Thymus (tissue), 14 donors: ENCODE measurements at places on chromosomes 11 and 22.
A peak's percentile ranks its signal among the peaks of the same experiment; 100 is the strongest.

DNA sequence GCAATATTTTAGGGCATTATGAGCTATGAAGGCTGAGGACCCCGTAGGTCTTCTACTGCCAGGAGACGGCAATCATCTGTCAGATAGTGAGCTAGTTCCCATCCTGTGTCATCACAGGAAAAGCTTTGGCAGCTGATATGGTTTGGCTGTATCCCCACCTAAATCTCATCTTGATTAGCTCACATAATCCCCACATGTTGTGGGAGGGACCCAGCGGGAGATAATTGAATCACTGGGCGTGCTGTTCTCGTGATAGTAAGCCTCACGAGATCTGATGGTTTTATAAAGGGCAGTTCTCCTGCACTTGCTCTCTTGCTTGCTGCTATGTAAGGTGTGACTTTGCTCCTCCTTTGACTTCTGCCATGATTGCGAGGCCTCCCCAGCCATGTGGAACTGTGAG lies 18.1 kb downstream of the CSRP3 start:
- no peaks in the 10 kb centered on the region for H3K27me3 ChIP-seq
- H3K4me1 ChIP-seq, result no peaks in the 10 kb centered on the region
- H3K4me3 ChIP-seq, result no peak overlapping the region
- H3K27ac ChIP-seq, result no peak overlapping the region
- no peak for DNase-seq

DNA sequence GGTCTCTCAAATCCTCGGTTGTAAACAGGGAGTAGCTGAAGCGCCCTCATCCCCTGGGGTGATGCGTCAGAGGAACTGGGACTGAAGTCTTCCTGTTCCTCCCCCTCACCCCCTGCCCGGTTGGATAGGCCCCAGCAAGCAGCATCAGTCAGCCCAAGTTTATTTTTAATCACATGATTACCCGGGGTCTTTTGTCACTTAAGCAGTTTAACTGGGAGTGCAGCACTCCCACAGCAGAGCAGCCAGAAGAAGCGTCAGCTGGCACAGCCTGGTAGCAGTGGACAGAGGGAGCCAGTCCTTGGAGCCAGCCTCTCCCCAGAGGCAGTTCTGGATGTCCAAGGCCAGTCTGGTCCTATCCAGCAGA lies 342.1 kb downstream of the CTTN start:
- no peaks in the 10 kb centered on the region for H3K36me3 ChIP-seq
- DNase-seq, result no peak
- H3K27me3 ChIP-seq, result peaks cover 7% of the 10 kb centered on the region
- no peak overlapping the region for H3K4me3 ChIP-seq
- no peak overlapping the region for H3K27ac ChIP-seq

GRCh38 chr11:5336331-5336730 lies 7.0 kb downstream of the OR51B5 start:
- no peak for DNase-seq
- H3K4me1 ChIP-seq, result no peaks in the 10 kb centered on the region
- no peaks in the 10 kb centered on the region for H3K27me3 ChIP-seq
- H3K4me3 ChIP-seq, result no peak overlapping the region

- H3K36me3 ChIP-seq, result peaks cover 21% of the 10 kb centered on the region
- no peak overlapping the region for H3K4me3 ChIP-seq
- H3K27ac ChIP-seq, result no peak overlapping the region
- DNase-seq, result no peak
- H3K27me3 ChIP-seq, result no peaks in the 10 kb centered on the region
- H3K4me1 ChIP-seq, result peaks cover 4% of the 10 kb centered on the region
Measured at GRCh38 chr22:40444178-40444831, 73.9 kb downstream of the SGSM3 start.

GRCh38 chr11:110852921-110853490 lies 140.8 kb upstream of the ARHGAP20 start:
- H3K4me3 ChIP-seq, result no peak overlapping the region
- no peaks in the 10 kb centered on the region for H3K36me3 ChIP-seq
- no peak overlapping the region for H3K27ac ChIP-seq
- DNase-seq, result no peak

GRCh38 chr11:68778205-68778604 lies 26.9 kb upstream of the TESMIN start:
- no peak overlapping the region for H3K4me3 ChIP-seq
- H3K36me3 ChIP-seq, result peaks cover 18% of the 10 kb centered on the region
- no peaks in the 10 kb centered on the region for H3K4me1 ChIP-seq
- H3K27ac ChIP-seq, result no peak overlapping the region

GRCh38 chr11:68687311-68687710 lies 3.0 kb downstream of the GAL start:
- DNase-seq, result no peak
- no peaks in the 10 kb centered on the region for H3K36me3 ChIP-seq
- H3K4me3 ChIP-seq, result no peak overlapping the region
- peaks cover 48% of the 10 kb centered on the region for H3K27me3 ChIP-seq

DNA sequence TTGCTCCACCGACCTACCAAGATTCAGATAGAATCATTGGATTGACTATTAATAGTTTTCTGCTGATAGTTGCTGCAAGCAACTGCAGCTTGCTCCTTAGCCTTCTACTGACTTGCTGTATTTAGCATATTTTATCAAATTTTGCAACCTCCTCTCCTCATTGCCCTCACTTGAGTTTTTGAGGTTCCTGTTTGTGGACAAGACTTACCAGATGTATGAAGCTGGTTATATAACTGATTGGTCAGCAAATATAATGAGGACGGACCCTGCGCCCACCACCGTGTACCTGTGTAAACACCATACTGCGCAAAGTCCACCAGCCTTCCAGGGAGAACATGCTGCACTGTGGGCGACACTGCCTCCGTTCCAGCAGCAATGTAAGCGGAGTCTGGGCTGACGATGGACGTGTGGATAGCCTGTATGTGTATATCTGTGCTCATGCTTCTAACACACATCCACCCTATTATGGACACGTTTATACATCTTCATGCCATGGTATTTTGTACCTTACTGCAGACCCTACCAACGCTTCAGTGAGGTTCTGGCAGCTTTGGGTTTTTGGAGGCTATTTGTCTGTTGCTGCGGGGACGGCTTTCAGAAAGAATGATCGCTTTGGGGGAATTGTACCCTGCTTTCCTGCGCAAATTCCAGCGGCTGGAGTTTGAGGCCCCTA lies 1.5 kb upstream of the USP18 start:
- H3K27me3 ChIP-seq, result no peaks in the 10 kb centered on the region
- no peak for DNase-seq
- H3K27ac ChIP-seq, result no peak overlapping the region
- H3K4me3 ChIP-seq, result no peak overlapping the region
- H3K4me1 ChIP-seq, result peaks cover 3% of the 10 kb centered on the region

DNA sequence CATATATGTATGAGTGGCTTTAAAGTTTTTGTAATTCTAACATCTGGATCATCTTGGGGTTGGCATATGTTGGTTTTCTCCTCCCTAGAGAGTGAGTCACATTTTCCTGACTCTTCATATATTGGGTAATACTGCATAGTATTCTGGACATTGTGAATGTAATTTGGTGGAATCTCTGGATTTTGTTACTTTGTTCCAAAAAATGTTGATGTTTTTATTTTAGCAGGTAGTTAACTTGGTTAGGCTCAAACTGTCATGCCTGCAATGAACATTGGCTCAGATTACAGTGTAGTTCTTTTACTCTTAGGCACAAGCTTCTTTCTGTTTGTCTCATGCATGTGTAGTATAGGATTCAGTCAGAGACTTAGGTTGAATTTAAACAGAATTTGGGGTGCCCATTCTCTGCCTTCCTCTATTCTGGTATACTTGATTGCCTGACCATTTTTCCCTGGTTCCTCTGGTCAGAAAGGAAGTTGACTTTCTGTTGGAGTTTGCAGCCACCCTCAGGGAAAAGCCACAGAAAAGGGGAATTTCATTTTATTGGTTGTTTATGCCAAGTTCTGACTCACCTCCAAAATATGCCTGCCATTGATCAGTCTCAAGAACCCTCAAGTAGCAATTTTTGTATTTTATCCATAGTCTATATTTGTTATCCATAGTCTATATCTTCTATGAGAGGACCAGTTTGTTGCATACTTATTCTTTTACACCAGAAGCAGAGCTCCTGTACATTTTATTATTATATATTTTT lies 151.7 kb downstream of the UVRAG start:
- no peaks in the 10 kb centered on the region for H3K27me3 ChIP-seq
- H3K4me3 ChIP-seq, result no peak overlapping the region
- no peaks in the 10 kb centered on the region for H3K36me3 ChIP-seq
- DNase-seq, result no peak

DNA sequence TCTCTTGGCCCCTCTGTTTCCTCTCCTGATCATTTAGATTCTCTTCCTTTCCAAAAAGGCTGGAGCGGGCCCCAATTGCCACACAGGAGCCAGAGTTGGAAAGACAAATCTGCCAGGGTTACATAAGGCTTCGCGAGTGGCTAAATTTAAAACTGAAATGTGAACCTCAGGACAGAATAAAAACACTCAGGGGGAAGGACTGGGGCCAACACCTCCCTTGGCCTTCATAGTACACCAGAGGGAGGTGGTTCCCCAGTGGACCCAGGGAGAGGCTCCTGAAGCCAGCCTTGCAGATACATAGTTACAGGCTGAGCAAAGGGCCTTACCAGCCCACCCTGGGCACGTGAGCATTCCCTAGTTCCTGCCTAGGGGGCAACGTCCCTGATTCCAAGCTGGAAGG lies 150.1 kb downstream of the MN1 start:
- no peaks in the 10 kb centered on the region for H3K36me3 ChIP-seq
- H3K4me1 ChIP-seq, result no peaks in the 10 kb centered on the region
- no peak overlapping the region for H3K27ac ChIP-seq
- H3K27me3 ChIP-seq, result no peaks in the 10 kb centered on the region

- H3K27ac ChIP-seq, result no peak overlapping the region
- peaks cover 24% of the 10 kb centered on the region for H3K27me3 ChIP-seq
- H3K36me3 ChIP-seq, result no peaks in the 10 kb centered on the region
- no peak overlapping the region for H3K4me3 ChIP-seq
- no peak for DNase-seq
Measured at GRCh38 chr11:61775606-61776554, 16.5 kb downstream of the TMEM258 start.

DNA sequence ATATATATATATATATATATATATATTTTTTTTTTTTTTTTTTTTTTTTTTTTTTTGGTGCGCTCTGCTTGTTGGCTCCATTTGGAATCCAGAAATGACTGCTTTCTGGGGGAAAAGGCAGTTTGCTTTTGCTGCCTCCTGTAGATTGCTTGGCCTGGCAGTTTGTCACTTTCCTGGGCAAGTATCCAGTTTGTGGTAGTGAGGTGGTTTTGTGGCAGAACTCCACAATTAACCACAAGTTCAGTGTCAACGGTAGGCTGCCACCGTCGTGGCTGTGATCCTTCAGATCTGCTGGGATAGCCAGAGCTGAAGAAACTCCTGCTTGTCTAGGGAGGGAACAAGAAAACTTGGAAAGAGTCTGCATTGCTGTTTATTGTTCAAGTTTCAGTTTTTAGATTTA lies 5.0 kb upstream of the PDE3B start:
- no peaks in the 10 kb centered on the region for H3K36me3 ChIP-seq
- no peaks in the 10 kb centered on the region for H3K27me3 ChIP-seq

DNA sequence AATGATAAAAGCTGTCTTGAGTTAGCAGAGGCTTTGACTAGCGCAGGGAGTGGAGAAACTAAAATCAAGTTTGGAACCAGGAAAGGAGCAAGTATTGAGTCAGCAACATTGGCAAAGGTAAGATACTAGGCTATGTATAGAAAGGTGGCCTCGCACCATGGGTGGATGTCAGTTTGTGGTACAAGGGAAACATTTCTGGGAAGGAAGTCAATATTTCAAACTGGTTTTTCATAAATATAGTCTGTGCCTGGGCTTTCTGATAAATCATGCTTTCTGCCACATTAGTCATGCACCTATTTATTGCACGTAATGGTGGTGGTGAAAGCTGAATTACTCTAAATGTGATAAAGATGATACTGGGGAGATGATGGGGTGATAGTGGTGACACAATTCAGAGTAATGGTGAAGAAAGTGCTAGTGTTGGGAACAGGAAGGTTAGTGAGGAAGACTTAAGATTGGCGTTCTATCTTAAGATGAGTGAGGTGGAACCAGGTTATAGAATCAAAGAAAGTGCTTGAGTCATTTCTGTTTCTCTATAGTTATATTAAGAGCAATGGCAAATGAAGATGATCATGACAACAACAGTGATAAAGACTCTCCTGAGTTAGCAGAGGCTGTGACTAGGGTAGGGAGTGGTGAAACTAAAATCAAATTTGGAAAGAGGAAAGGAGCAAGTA lies 729.0 kb downstream of the FAM181B start:
- no peaks in the 10 kb centered on the region for H3K36me3 ChIP-seq
- no peak for DNase-seq
- H3K4me3 ChIP-seq, result no peak overlapping the region
- H3K27ac ChIP-seq, result no peak overlapping the region

DNA sequence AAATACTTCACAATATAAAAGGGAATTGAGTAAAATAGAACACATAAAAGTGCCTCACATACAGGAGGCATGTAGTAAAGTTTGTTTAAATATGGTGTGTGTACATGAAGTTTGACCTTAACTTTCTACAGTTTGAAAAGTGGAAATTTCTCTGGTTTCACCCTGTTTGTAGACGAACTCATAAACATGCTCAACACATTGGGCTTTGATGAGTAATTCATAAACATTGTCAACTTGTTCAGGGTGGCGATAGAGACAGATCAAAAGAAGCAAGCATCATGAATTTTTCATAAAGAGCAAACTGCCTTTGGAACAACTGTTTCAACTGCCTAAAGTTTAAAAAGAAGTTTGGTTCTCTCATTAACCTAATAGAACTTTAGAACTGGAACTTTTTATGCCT lies 9.1 kb downstream of the SLN start:
- H3K4me1 ChIP-seq, result no peaks in the 10 kb centered on the region
- DNase-seq, result no peak
- H3K36me3 ChIP-seq, result no peaks in the 10 kb centered on the region
- H3K4me3 ChIP-seq, result no peak overlapping the region
- H3K27ac ChIP-seq, result no peak overlapping the region
- H3K27me3 ChIP-seq, result no peaks in the 10 kb centered on the region

GRCh38 chr11:15336021-15336420 lies 221.3 kb downstream of the INSC start:
- no peak overlapping the region for H3K4me3 ChIP-seq
- no peaks in the 10 kb centered on the region for H3K27me3 ChIP-seq
- no peak for DNase-seq
- no peak overlapping the region for H3K27ac ChIP-seq

- no peak overlapping the region for H3K4me3 ChIP-seq
- peaks cover 49% of the 10 kb centered on the region for H3K36me3 ChIP-seq
- DNase-seq, result no peak
Measured at GRCh38 chr11:3369366-3369765, 9.6 kb downstream of the ZNF195 start.

GRCh38 chr11:71076525-71077304 lies 175.7 kb downstream of the SHANK2 start:
- no peak for DNase-seq
- H3K4me3 ChIP-seq, result no peak overlapping the region
- no peaks in the 10 kb centered on the region for H3K4me1 ChIP-seq
- no peaks in the 10 kb centered on the region for H3K36me3 ChIP-seq

- no peak for DNase-seq
- no peaks in the 10 kb centered on the region for H3K36me3 ChIP-seq
- no peaks in the 10 kb centered on the region for H3K4me1 ChIP-seq
- no peak overlapping the region for H3K4me3 ChIP-seq
- no peaks in the 10 kb centered on the region for H3K27me3 ChIP-seq
Measured at GRCh38 chr11:7543302-7543701, 29.5 kb downstream of the PPFIBP2 start.

GRCh38 chr22:19120829-19121630 lies 1.2 kb downstream of the DGCR2 start:
- H3K4me3 ChIP-seq, result peak overlapping the region; percentile 78
- H3K27ac ChIP-seq, result no peak overlapping the region
- H3K36me3 ChIP-seq, result peaks cover 5% of the 10 kb centered on the region
- peak; percentile 13 for DNase-seq
- H3K27me3 ChIP-seq, result no peaks in the 10 kb centered on the region

GRCh38 chr11:65421794-65422632 lies 585 bp upstream of the NEAT1 start:
- peak; percentile 72 for DNase-seq
- no peaks in the 10 kb centered on the region for H3K27me3 ChIP-seq
- peaks cover 4% of the 10 kb centered on the region for H3K36me3 ChIP-seq
- H3K4me1 ChIP-seq, result peaks cover 45% of the 10 kb centered on the region
